ENCODE measurements at places on chromosomes 11 and 22.

DNA sequence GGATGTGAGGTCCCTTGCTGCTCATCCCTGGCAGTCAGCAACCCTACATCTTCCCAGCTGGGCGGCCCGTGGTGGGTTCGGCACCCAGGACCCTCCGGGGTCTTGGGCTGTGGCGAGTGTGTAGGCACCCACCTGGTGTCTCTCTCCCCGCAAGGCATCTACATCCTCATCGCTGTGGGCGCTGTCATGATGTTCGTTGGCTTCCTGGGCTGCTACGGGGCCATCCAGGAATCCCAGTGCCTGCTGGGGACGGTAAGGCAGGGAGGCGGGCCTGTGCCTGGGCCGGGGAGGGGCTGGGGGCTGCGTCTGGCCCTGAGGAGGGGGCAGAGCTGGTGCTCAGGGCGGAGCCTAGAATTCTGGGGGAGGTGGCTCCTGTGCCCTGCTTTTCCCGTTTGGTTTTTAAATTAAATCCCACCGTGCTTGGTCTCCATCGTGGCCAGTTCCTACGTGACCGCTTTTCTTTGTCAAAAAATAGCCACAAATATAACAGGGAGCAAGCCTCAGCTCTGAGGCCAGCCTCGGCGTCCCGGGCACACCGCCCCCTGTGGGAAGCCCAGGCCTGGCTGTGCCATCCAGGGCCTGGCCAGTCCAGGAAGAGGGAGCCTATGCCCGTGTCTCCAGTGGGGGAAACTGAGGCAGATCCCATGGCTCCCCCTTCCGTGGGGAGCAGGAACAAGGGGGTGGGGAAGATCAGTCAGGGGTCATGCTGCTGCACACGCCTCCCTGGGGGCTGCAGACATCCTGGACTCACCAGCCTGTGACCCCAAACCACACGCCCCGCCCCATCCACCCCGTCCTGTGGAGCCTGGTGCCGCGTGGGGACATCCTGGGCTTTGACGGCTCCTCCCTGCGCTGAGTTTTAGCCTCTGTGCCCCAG lies 6.4 kb upstream of the TSSC4 start:
- DNase-seq = no peak

DNA sequence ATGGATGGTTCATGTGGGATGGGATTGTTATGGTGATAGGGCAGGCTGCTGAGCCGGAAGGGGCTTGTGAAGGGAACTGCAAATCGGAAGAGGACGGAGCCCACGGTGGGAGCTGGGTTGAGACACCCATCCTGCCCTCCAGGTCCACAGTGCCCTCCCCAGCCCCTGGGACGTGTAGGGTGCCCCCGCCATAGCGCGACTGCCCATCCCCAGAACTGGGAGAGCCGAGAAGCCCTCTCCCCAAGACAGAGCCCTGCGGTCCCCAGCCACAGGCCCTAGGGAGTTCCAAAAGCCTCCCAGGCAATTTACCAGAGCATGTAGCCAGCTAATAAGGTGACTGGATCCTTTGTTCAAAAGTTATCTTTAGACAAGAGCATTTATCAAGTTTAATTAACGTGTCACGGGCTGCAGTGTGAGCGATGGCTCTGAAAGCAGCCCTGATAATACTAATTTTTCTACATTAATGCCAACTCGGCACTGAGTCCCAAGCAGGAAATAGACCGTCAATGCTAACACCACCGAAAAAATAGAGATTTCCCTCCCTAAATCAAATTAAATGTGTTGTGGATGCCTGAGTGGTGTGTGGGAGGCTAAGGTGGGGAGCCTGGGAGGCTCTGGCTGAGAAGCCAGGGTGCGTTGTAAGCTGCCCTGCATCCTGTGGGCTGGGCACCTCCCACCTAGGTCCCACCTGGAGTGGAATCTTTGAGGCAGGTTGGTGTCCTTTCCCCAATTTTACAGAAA lies 76.8 kb upstream of the RTL6 start:
- DNase-seq = no peak

- no peak for DNase-seq
These were observed 34.7 kb downstream of the ATG16L2 start for GRCh38 chr11:72848846-72849466.

DNA sequence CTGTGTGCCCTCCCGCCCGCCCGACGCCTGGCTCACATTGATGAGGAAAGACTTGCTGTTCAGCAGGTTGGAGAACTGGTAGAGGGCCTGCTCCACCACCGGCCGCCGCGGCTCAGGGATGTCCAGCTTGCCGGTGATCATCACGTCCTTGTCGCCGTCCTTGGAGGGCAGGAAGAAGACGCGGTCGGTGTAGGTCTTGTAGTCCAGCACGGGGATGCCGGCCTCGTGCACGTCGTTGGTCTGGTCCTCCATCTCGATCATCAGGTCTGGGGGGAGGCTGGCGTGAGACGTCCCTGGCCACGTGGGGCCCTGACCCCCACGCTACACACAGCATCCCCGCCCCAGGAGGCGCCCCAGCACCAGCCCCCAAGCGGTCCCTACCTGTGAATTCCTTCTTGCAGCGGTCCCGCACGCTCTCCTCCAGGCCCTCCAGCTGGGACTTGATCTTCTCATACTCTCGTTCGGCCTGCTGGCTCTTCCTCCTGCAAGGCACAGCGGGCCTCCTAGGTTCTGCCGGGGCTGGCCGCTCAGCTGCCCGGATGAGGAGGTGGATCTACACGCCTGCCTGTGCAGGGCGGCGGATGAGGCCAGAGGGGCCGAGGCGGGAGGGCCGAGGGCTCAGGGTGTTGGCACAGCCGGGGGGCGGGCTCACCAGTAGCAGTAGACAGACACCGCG lies 10.7 kb upstream of the MAPK11 start:
- DNase-seq = no peak

GRCh38 chr11:5527716-5528115 lies 11.2 kb upstream of the UBQLNL start:
- no peak for DNase-seq

DNA sequence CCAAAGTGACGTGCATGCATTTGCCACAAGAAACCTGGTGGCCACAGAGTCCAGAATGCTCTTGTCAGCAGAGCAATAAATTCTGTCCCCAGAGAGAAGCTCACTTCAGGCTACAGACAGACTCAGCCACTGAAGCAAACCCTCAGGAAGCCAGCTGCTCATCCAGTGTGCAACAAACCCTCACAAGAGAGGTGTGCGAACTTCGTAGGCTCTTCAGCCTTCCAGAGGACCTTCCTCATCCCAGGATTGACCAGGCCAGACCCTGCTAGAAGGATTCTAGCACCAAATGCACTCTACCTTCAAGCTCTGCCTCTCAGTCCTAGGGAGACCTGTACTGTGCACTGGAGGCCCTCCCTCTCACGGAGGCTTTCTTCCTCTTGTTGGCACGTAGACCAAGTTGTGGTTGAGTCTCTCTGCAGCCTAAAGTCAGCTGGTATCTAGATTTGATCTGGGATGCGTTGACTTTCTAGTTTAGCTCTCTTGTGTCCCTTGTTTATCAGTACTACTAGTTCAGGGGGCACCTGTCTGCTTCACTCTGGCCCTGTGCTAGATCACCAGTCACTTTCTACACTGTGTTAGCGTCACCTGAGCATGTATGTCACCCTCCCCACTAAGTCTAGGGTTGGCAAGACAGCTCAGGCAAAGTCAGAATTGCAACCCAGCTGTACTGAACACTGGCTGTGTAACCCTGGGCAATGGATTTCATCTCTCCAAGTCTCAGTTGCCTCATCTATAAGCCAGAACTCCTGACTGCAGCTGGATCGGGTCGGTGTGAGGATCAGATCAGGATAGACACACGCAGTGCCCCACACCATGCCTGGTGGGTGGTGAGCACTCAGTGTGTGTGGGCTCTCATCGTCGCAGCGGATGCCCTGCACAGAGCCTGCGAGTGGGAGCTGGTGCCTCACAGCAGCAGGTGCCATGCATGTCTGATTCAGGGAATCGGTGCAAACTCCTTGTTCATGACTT lies 22.1 kb upstream of the TMPRSS13 start:
- peak; percentile 47 for DNase-seq

DNA sequence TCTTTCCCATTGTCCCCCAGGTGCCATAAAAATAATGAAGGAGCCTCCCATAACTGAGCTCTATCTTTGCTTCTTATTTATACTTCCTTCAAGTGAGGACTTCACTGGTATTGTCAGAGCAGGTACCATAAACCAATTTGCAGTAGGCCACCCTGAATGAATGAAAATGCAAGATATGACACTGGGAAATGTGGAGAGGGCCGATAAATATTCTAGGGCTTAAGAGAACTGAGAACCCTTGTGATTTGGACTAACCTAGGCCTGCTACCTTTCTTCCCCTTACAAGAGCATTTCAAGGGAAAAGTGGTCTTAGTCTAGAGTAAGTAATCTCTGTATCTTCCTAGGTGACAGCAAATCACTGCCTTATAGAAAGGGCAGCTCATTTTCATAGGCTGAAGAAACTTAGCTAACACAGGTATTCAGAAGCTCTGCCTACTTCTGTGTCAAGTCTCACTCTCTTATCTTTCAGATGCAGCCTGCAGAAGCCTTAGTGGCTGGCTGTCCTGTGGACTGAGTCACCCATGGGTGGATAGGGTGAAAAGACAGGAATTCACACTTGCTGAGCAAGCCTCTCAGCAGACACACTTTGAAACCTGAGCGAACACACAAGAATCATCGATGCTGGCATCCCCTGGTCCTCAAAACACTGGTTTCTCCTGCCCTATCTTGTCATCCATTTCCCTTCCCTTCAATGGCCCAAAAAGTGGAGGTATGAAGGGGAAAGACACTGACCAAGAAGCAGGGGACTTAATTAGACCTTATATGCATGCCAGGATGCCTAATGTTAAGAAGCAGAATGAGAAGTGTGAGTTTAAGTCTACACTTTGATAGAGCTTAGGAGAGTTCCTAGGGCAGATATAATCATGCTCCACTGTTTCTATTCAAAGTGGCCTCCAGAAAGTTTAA lies 15.2 kb downstream of the NRIP3 start:
- DNase-seq = no peak

DNA sequence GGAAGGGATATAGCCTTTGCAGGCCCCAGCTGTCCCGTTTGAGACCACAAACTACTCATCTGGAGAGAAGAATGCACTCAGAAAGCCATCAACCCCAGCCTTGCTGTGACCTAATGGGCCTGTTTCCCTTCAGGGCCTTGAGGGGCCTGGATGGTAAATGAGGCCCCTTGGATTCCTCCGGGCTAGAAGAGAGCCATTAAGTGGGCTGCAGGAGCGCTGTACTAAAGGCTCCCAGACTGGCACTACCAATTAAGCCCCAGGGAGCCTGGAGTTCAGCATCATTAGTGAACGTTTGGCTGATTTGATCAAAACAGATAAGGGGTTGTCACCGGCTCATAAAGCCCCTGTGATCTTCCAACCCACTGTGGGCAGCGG lies 23.0 kb downstream of the CD5 start:
- DNase-seq = no peak

DNA sequence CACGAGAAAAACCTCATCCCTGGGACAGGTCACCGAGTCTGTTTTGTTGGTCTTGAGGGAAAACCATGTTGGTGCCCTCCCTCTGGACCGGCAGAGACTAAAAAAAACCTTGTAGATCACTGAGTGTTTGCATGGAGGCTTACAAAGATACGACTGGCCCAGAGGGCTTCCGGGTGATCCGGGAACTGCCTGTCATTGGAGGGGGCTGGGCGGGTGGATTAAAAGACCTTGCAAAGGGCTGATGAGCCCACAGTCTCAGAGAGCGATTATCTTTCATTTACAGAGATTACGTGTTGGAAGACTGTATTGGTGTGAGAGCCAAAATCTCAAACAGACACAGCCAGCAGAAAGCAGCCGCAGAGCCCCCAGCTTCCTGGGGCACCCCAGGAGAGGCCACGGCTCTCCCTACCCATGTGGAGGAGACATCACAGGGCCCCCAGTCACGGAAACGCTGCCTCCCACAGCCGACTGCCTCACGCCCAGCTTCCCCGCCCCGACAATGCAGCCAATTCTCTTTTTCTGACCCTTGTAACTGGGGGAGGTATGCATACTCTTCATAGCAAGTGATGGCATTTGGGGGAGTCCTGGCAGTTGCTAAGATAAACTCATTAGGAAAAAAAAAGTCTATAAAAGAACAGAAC lies 426.4 kb downstream of the CTTN start:
- DNase-seq = no peak

- DNase-seq = no peak
These were observed 10.6 kb upstream of the GDPD4 start for GRCh38 chr11:77312107-77312506.

DNA sequence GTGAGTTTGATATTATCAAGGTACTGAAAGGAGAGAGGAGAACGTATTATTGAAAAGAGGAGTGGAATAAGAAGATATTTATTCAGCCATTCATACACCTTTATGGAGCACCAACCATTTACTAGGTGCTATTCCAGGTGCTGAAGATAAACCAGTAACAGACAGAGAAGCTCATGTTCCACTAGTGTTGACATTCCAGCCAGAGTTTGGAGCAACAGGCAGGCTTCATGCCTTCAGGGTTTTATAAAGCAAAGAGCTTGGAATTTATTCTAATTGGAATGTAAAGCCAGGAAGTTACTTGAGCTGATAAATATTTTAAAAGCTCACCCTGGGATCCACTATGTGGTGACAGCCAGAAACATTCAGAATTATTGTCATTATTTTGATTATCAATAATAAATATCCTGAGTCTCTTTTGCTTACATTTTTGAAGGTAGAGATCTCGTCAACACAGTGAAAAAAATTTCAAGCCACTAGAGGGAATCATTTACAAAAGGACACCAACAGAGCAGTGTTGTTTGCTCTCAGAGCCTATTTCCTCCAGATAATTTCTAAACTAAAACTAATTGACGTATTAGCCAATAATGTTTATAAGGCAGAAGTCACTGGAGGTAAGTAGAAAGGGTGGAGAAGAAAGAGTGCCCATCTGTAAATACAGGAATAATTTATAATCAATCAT lies 172.0 kb downstream of the KCNA4 start:
- DNase-seq = no peak

DNA sequence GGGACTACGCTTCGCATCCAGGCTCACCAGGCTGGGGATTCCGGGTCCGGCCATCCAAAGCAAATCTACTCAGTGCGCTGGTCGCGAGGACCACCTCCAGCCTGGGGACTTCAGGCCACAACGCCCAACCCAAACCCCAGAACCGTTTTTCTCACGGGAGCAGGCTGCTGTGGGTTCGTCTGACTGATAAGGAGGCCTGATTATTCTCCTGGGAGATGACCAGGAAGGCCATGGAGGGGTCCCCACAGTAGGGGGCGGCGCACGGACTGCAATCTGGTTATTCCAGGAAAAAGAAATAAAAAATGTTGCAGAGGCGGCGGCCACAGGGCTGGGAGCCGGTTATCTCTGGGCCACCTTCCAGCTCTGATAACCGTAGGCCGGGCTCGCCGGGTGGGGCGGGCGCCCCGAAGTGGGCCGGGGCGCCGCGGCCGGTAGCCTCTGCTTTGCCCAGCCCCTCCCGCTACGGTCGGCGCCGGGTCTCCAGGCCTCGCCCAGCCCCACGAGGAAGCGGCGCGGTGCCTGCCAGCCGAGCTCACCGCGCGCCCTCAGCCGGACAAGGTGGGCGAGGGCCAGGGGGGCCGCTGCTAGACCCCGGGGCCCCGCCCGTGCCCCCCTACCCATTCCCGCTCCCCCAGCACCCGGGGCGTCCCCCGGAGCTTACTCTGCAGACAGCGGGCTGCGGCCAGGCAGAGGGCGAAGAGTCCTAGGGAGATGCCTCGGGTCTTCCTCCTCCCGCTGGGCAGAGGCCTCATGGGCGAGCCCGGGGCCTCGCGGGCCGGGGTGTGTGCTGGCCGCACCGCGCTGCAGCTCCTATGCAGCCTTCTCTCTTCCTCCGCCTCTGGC lies 446 bp downstream of the VSTM5 start:
- DNase-seq = peak; percentile 60

Measured in right atrium auricular region (tissue), 2 donors.